SK-N-SH (cell line): ENCODE measurements at places on chromosomes 1 and 21.

DNA sequence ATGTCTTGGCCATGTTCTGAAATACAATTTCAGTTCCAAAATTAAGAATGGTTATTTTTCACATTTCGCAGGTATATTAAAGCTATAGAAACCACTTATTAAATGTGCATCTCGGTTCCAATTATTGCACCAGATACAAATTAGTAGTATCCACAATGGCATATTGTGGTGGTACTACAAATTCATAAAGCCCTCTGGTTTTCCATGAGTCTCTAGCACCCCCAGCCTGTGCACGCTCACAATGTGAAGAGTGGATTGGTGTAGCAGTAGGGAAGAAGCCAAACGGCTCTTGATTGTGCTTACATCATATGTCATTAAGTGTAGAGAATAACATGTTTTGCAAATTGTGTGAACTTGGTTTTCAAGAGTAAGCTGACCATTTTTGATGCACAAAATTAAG lies 1.9 kb upstream of the BRINP3 start:
- DNase-seq = no peak

GRCh38 chr1:246152986-246153431 lies 354.1 kb downstream of the SMYD3 start:
- no peak for DNase-seq

- DNase-seq = peak; percentile 55
Observed at GRCh38 chr1:165629848-165630628, 996 bp upstream of the MGST3 start.

DNA sequence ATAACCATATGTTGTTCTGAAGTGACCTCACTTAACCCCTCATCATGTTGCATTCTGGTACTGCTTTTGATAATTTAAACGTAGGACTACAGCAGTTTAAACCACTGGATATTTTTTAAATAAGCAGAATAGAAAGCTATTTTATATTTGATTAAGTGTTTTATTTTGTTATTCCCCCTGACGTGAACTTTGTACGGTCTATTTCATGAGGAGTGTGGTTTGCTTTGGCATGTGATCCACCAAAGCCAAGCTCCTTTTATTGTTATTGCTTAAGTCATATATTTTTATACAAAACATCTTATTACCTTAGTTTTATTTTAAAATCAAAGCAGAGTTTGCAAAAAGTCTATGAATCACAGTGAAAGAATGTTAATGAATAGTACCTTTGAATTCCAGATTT lies 101.4 kb upstream of the L1TD1 start:
- no peak for DNase-seq

DNA sequence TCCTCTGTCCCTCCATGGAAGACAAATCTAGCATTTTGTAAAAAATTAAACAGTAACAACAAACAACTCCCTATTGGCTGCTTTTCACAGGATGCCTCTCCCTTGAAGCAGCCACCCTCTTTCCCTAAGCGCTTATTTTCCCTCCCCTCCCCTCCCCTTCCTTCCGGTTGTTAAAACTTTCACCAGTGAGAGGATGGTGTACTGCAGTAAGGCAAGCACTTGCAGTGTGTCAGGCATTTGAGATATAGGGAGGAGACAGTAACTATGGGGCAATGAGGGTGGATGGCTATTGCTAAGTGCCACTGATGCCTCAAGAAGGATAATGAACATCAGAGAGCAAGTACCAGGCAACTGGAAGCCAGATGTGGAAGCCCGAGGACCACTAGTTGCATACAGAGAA lies 19.1 kb upstream of the KIAA1614 start:
- DNase-seq = no peak

DNA sequence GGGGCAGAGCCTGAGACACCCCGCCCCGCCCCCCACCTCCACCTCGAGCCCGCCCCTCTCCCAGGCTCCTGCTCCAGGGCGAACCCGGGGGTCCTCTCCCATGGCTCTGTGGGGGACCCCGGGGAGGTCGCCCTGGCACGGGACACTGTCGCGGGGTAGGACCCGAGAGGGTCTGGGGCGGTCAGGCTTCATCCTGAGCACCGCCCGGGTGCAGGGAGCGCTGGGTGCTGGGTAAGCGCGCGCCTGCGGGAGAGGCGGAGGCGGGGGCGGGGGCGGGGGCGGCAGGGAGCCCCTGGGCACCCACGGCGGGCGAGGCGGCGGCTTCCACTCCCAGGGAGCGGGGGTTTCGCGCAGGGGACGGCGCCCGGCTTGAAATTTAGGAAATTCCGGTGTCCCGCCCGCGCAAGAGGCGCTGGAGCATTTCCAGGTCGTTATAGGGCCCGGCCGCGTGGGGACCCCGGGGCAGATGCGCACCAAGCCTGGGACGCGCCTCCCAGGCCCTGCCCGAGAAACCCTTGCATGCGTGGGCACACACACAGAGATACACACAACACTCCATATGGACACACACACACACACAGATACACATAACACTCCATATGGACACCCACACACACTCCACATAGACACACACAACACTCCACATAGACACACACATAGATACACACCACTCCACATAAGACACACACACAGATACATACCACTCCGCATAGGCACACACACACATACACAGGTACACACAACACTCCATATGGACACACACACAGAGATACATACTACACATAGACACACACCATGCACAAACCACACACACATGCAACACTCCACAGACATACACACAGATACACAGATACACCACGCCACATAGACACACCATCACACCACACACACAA lies 48.7 kb upstream of the SLC19A1 start:
- DNase-seq = no peak

- DNase-seq = peak; percentile 16
Observed at GRCh38 chr1:212287261-212287895, 2.2 kb downstream of the PPP2R5A start.

GRCh38 chr1:247335882-247336281 lies 4.2 kb upstream of the ZNF496 start:
- no peak for DNase-seq

- DNase-seq = no peak
Observed at GRCh38 chr1:157951230-157951629, 42.2 kb upstream of the KIRREL1 start.

DNA sequence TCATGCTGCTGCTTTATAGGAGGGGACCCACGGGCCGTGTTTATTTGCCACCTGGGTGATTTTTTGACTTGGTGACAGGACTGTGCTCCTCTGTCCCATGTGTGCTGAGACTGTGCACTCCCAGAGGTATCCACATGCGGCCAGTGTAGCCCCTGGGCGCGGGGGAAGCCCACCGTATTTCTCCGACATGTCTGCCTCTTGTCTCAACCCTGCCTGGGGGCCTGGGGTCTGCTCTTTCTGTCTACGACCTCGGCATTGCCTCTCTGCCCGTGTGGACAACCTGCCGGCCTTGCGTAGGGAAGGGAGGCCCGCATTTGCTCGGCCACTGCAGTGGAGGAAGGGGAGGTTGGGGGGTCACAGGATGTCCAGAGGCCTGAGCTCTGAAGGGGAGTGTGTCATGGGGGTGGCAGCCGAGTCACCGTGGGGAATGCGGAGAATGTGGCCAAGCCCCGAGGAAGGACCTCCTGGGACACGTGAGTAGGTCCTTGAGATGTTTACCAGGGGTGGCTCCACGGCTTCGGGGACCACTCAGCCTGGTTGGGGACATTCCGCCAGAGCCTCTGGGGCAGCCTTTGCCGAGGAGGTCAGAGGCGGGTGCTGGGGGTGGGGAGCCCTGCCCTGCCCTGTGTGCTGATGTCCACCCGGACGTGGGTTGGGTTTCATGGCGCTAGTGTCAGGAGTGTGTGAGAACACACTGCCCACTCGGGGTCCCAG lies 11.0 kb downstream of the PRKCZ start:
- DNase-seq = no peak

- no peak for DNase-seq
Observed at GRCh38 chr1:245409341-245410195, 254.8 kb downstream of the KIF26B start.

DNA sequence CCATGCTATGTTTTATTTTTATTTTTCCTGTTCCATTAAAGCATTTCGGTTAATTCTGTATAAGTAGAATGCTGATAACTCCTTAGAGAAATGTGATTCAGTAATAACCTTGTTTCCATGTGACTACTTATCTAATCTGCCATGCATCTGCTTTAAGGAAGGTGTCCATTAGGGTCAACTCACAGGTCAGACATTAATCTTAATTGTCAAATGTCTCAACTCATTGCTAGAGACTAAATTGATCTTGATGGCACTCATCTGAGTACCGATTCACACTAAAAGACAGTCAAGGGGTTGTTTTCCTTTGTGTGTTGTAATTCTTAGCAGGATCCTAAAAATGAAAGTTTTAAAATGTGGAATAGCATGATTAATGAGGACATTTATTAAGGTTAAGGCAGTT lies 41.8 kb downstream of the ITSN1 start:
- no peak for DNase-seq

- no peak for DNase-seq
Observed at GRCh38 chr21:25405984-25406383, 201.3 kb downstream of the MRPL39 start.

DNA sequence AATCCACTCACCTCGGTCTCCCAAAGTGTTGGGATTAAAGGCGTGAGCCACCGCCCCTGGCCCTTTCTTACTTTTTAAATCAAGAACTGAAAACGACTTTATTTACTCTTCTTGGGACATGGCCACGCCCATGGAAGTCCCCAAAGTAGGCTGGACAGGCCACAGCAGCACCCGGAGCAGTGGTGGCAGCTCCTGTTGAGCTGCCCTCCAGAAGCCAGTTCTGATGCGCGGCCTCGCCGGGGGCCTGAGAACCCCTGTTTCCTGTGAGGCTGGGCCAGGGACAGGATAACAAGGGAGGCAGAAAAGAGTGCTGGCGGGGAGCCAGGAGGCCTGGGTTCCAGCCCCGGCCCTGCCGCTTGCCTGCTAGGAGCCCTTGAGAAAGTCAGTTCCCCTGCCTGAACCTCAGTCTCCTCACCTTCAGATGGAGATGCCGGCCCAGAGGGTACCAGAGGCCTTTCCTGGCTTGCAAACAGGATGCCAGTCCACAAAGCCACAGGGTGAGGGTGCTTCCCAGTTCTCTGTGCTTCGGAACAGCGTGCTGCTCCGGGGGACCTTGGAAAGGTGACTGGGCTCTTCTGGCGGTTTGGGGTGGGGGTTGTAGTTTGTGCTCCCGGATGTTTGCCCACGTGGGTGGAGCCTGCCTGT lies 59.4 kb downstream of the RUNX3 start:
- peak; percentile 59 for DNase-seq
